KBM-7 (cell line): ENCODE measurements at places on chromosomes 2 and 18.

- DNase-seq = no peak
These were observed 61.9 kb downstream of the SLC4A5 start for GRCh38 chr2:74281141-74281975.

GRCh38 chr18:50334546-50335152, 40.2 kb upstream of the SKA1 start:
- no peak for DNase-seq

DNA sequence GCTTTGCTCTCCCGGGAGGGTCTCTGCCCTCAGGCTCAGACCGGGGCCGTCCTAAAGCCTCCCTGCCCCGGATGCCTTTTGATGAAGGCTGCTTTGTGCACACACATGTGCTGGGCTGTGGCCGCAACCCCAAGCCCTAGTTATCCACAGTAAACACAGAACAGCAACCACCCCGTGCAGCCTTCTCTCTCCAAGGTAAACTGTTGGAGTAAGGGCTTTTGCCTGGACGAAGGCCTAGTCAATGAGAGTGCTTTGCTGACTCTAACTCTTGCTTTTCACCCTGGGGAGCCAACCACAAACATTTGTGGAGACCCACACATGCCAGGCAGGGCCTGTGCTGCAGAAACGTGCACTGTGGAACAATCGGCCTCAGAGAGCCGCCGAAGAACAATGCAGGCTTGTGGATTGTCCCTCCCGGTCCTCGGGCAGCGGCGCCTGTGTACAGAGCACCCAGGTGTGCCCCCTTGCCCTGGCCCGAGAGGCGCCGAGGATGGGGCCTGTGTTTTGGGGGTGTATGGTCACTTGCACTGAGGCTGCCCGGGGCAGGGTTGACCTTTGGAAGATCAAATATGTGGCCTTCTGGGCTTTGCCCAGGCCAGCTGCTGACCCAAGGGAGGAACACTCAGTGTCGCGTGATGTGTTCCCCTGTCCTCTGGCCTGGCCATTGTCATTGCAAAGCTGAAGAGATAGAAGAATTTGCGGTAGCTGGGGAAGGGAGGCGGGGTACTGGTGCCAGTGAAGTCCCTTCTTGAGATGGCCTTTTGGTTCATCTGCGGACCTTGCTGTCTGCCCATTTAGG, 37.0 kb downstream of the CTIF start:
- no peak for DNase-seq

GRCh38 chr2:31440764-31441163, 26.2 kb upstream of the XDH start:
- no peak for DNase-seq

- DNase-seq = peak; percentile 45
These were observed 431 bp downstream of the FAM98A start for GRCh38 chr2:33598561-33599174.

GRCh38 chr2:139946690-139947089, 1166.5 kb upstream of the NXPH2 start:
- DNase-seq = no peak

DNA sequence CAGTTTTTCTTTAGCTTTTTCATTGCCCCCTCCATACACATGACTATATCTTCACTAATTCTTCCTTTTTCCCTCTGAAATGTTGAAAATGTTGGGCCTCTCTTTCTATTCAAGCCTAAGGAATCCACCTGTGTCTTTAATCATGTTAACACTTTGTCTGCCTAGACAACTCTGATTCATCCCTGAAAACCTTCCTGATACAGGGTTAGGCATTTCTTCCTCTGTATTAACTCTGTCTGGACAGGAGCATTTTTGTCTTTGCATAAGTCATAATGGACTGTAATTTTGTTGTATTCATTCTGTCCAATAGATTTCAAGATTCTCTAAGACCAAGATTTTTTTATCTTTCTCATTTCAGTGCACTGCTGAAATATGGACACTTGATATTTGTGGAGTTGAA, 297.3 kb downstream of the IKZF2 start:
- no peak for DNase-seq

GRCh38 chr2:216315802-216316603, 56.3 kb downstream of the MARCHF4 start:
- DNase-seq = no peak

GRCh38 chr18:73563901-73564472, 583.6 kb downstream of the FBXO15 start:
- no peak for DNase-seq

DNA sequence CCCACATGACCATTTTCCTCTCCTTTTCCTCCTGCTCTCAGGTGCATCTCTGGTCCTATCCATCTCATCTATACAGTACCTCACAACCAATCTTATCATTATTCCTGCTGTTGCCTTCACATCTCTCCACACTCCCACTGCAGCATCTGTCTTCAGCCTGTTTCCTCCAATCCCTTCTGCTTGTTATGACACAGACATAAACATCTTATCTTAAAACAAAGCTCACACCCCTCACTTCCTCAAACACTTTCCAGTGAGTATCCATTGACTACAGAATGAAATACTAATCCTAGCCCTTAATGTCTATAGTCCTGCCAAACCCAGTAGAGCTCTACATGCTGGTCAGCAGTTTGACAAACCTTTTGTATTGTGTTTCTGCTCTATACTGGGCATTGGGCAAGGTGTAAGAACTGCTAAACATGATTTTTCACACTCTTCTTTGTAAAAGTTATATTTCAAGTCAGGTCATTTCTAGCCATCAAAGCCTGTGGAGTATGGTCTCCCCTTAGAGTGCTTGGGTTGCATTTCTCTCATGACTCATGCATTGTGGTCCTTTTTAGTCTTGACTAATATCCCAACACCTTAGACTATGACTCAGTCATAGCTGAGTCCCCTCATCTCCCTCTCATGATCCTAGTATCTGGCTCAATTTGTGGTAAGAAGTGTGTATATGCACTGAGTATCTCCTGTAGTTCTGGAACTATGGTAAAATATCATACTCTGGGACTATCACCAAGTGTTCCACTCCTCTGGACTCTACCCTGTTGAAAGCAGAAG, 187.0 kb downstream of the CYRIA start:
- DNase-seq = no peak

DNA sequence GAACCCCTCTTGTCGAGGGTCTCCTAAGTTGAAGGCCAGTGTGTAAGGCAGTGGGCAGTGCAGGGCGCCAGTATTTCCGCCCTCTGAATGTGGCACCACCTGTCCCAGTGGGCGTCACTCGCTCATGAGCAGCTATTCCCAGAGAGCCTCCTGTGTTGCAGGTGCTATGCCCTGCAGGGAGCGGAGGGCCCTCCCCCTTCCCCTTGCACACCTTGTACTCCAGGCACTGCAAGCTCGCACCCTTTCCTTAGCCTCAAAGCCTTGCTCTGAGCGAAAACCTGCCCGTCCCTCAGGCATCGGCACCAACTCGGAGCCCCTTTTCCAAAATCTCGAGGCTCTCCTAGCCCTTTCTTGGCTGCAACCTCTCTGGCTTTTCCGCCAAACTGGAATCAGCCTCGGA, 282.7 kb downstream of the AGAP1 start:
- no peak for DNase-seq

DNA sequence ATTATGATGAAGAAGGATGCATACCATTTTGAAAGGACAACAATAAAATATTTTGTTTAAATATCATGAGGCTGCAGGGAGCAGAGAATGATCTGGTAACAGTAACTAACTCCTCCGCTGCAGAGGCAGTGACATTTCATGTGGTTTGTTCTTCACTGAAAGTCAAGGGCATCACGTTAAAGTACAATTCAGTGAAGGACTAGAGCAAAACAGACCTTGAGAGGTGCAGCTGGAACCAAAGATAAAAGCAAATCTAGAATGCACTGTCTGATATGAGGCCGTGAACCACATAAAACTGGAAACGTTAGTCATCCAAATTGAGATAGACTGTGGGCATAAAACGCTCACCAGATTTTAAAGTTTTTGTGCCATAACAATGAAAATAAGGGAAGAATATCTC, 522.9 kb upstream of the TNP1 start:
- DNase-seq = no peak

- no peak for DNase-seq
These were observed 51.5 kb downstream of the L3MBTL4 start for GRCh38 chr18:6363216-6363615.

- DNase-seq = no peak
These were observed 20.8 kb downstream of the FAM110C start for GRCh38 chr2:25543-25942.

- DNase-seq = no peak
These were observed 11.0 kb upstream of the EPG5 start for GRCh38 chr18:45978084-45978483.

DNA sequence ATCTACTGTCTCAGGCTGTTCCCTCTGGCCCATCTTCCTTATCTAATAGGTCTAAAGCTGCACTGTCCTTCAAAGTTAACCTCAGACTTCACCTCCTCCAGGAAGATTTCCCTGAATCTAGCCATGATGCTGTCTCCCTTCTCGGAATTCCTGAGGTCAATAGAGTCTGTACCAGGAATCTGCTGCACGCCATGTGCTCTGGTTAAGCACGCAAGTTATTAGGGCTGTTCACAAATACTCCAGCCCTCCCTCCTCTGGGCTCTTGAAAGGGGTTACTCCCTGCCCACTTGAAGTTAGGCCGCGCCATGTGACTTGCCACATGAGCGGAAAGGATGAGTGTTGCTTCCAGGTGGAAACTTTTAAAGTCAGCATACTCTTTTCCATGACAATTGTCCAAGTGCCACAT, 43.6 kb downstream of the MCFD2 start:
- DNase-seq = no peak

DNA sequence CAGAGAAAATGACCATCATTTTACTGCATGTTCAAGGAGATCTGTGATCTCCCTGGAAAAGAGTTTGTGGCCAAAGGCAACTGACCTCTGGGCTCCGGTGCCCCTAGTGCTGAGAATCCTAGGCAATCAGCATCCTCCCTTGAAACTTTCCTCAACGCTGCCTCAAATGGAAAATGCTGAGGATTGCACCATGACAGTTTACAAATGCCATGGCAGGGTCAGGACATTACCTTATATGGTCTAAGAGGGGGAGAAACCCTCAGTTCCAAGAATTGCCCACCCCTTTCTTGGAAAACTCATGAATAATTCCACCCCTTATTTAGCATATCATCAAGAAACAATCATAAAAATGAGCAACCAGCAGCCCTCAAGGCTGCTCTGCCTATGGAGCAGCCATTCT, 48.3 kb downstream of the ALPK2 start:
- DNase-seq = no peak

- DNase-seq = no peak
These were observed 76.2 kb upstream of the UPP2 start for GRCh38 chr2:158025255-158025996.

- DNase-seq = no peak
These were observed 12.1 kb upstream of the YES1 start for GRCh38 chr18:824179-824578.

- DNase-seq = no peak
These were observed 43.9 kb downstream of the CLIP4 start for GRCh38 chr2:29159125-29159524.

GRCh38 chr2:238928520-238929241, 80.8 kb downstream of the TWIST2 start:
- DNase-seq = no peak

DNA sequence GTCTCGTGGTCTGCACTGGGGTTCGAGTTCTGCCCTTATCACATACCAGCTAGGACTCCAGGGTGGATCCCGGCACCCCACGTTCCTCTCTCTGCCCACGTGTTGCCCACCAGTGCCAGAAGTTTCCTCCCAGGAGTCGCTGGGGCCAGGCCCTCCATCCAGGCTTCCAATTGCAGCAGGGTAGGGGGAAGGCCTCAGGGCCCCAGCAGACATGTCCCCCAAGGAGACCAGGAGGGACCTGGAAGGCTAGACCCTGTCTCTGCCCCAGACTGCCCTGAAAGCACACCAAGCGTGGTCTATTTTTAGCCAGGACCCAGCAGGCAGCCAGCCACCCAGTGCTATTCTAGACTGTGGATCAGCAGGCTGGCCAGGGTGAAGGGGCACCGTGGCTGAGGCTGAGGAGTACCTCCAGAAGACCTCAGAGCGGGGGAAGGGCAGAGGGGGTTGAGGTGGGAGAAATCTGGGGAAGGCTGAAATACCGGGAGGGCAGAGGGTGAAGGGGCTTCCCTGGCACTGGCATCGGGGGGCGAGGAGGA, 18.8 kb upstream of the TNS1 start:
- DNase-seq = no peak

GRCh38 chr18:36594621-36595020, 234.2 kb downstream of the TPGS2 start:
- DNase-seq = no peak
